Stimulated activated CD4-positive, alpha-beta T cell treated with anti-CD3 and anti-CD28 coated beads, Interleukin-12 subunit alpha, Interleukin-12 subunit beta, amount 100 ng/mL, for 48 hours (primary cell): ENCODE measurements at places on chromosomes 3 and 15.

GRCh38 chr3:178480274-178480673, 56.0 kb upstream of the KCNMB2 start:
- DNase-seq: no peak

- no peak for DNase-seq
These were observed 495.6 kb downstream of the LPP start for GRCh38 chr3:188649521-188649920.

GRCh38 chr15:40443255-40443654, 2.5 kb downstream of the BAHD1 start:
- DNase-seq: no peak

DNA sequence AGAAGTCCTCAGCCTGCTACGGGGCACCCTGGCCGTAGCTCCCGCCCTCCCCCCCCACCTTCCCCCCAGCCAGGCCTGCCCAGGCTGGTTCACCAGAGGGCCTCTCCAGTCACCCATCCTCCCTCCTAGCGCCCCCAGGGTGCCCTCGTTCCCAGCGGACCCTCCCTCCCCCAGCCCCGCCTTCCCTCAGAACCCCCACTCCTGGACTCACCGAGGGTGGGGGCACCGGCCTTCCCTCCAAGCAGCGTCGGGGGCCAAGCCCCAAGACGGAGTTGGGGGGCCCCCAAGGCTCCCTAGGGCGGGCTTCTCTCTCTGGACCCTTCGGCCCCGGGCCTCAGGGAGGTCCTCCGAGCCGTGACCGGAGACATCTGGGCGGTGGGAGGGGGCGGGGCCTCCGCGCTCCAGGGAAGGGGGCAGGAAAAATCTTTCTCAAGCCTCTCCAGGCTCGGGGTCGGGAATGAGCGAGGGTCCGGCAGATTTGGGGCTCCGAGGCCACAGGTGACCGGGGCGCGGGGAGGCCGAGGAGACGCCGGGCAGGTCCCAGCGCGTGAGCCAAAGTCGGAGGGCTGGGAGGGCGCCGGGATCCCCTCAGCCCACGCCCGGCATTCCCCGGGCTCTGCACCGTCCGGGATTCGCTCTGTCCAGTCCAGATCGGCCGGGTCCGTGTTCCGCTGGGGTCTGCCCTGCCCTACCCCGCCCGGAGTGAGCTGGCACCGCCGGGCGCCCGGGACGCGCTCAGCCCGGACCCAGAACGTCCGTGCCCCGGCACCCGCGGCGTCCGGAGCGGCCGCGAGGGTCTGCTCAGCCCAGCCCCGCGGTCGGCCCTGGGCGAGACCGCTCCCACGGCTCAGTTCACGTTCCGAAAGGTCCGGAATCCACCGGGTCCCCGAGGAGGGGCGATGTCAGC, 999 bp downstream of the INSYN1 start:
- no peak for DNase-seq

DNA sequence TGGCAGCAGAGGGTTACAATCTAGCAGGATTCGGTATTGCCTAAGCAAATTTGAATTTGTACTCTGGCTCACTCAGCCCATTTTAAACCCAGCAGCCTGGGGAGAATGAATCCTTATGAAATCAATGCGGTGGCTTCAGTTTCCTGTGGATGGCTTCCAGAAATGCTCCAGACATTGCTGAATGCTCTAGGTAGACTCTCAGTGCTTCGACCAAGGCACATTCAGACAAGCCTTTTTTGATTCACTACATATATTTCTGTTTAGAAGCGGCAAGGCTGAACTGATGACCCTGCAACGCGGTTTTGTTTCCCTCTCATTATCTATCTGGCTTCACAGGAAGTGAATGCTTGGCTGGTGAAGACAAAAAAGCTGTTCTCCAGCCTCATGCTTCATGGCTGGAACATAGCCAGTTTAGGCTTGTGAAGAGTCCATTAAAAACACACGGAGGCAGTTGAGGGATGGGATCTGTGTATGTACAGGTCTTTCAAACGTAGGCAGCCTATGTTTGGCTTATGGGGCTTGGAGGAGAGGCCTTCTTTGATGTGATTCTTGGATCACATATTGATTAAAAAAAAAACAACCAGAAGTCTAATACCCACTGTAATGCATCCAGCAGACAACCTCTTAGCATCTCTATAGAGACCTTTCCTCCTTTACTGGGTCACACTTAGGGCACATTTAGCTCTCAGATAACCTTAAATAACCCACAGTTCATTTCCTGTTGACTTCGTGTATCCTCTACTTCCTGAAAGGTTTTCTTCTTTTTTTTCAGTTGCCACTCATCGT, 400.2 kb upstream of the TBL1XR1 start:
- DNase-seq: no peak

- DNase-seq: no peak
These were observed 65.8 kb downstream of the CADPS start for GRCh38 chr3:62809369-62809768.

- no peak for DNase-seq
These were observed 442.5 kb downstream of the EPHB1 start for GRCh38 chr3:135237371-135238143.

DNA sequence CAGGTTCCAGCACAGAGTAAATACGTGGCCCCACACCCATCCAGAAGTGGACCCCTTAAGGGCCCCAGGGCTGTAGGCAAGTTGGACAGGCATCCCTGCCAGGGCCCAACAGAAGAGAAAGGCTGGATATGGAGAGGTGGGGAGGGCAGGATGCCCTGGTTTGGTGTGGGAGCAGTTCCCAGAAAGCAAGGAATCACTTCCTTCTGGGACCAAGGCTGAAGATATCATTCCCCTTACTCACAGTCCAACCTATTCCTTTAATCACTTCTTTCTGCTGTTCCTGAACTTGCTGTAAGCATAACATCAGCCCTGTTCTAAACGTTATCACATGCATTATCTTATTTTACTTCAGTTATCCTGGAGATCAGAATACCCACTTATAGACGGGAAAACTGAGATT, 6.1 kb upstream of the MESP2 start:
- DNase-seq: no peak

- no peak for DNase-seq
These were observed 165.5 kb downstream of the FBLN2 start for GRCh38 chr3:13714251-13714916.

- DNase-seq: no peak
These were observed 4.7 kb downstream of the SLC9A9 start for GRCh38 chr3:143843587-143843986.

- DNase-seq: no peak
These were observed 99.5 kb downstream of the ATG7 start for GRCh38 chr3:11371747-11372146.

DNA sequence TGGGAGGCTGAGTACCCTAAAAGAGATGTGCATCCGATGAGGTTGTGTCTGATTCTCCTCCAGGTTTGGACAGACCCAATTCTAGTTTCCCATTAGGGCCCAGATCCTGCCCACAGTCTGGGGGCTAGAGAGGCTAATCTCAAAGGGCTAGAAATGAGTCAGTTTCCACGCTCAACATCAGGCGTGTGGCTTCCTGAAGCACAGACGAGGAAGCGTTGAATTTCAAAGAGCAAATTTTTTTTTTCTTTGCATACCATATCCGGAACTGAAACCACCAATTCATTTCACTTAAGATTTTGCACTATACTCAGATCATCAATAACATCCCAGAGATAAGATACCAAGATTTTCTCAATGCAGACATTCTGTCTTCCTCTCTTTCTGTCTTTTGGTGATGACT, 173.8 kb upstream of the BCL6 start:
- DNase-seq: peak; percentile 50

DNA sequence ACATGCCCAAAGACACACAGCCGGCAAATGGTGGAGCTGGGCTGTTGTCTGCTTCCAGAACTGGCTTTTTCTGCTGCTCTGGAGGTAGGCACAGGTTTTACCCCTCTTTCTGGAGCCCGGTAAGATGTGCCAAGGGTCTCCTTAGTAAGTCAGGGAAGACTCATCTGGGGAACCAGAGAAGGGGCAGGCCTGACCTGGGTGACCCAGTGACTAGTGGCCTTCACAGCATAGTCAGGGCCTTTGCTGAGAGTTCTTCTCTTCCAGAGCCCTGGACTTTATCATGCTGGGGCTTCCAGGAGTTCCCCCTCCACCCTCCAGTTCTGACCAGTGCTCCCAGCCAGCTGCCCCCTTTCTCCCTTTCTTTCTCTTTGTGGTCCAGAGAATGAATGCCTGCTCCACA, 3.2 kb downstream of the CD276 start:
- DNase-seq: no peak

DNA sequence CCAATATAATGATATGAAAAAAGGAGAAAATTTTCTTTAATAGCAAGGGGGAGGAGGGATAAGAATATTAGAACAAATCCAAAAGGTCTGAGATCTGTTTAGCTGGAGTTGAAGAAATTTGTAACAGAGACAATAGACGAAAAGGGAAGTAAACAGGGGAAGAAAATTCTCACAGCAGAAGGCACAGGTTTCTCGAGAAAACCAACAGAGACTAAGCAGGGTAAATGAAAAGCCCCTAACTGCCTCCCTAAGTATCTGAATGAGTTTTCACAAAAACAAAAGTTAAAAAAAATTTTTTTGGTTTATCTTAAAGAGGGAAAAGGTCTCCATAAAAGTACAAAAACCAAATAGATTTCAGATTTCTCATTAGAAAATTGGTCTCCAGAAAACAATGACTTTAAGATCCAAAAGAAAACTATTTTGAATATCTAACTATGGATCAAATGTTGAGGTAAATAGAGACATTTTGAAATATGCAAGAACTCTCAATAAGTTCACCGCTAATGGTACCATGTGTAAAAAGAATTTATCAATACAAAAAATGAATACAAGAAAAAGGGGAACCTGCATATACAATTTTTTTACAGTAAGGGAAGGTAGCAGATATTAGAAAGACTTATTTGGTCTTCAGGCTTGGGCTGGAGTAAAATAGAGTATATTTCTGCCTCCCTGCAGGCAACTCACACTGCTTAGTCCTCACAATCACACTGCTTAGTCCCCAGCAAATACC, 23.9 kb upstream of the NEK10 start:
- DNase-seq: no peak

GRCh38 chr3:194384569-194385001, 14.5 kb downstream of the GP5 start:
- DNase-seq: no peak

DNA sequence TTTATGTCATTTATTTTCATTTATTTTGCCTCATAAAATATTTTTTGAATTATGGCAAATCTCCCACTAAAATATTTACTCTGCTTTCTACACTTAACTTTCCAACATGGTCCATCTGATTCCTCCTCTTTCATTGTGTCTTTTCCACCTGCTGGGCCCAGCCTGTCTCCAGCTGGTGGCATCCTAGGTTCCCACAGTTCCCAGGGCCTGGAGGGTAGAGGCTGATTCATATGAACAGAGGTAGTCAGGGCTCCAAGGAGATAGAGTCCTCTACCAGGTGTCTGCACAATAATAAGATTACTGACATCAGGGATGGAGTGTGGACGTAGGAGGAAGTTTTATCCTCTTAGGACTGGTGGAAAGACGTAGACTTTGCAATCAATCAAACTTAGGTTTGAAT, 14.3 kb downstream of the ZBTB38 start:
- no peak for DNase-seq

DNA sequence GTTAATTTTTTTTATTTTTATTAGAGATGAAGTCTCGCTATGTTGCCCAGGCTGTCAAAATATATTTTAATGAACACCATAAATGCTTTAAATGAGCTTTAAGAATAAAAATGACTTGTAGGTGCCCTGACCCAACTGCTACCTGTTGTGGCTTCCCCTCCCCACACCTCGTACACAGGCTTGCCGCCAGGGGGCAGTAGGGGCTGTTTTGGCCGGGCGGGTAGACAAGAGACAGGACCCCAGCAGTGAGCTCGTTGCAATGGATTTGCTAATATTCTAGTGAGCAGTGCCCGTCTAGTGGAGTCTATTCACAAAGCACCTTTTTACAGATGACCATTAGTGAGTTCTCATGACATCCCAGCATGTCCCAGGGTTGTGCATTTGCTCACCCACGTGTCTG, 418.1 kb downstream of the OCA2 start:
- peak; percentile 5 for DNase-seq

- DNase-seq: no peak
These were observed 16.4 kb downstream of the CCDC12 start for GRCh38 chr3:46960081-46960701.

DNA sequence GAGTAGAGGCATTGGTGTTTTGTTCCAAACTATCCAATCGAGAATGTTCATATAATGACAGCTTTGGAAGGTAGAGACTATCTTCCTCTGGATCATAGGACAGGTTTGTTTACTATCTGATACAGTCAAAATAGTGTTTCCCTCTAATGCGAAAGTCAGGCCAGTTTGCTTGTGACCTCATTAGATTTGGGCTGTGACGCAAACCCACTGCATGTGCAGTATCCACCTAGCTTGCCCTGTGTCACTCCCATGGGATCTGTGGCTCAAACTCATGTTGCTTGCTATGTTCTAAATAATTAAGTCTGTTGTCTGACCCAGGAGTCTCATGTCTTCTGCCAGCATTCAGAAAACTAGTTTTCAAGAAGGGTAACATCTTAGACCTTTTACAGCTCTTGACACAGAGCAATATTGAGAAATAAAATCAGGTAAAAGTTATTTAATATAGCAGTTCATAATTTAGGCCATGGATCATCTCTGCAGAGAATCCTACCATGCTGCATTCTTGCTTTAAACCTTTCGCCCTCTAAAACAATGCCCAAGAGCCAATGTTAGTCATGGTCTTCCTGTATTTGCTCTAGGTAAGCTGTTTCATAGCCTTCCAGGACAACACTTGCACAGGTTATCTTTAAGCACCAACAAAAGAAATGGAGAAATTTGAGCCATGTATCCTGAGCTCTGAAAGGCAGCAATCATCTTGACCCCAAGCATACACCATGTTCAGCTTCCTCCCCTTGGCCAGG, 26.4 kb downstream of the NIT2 start:
- DNase-seq: no peak

DNA sequence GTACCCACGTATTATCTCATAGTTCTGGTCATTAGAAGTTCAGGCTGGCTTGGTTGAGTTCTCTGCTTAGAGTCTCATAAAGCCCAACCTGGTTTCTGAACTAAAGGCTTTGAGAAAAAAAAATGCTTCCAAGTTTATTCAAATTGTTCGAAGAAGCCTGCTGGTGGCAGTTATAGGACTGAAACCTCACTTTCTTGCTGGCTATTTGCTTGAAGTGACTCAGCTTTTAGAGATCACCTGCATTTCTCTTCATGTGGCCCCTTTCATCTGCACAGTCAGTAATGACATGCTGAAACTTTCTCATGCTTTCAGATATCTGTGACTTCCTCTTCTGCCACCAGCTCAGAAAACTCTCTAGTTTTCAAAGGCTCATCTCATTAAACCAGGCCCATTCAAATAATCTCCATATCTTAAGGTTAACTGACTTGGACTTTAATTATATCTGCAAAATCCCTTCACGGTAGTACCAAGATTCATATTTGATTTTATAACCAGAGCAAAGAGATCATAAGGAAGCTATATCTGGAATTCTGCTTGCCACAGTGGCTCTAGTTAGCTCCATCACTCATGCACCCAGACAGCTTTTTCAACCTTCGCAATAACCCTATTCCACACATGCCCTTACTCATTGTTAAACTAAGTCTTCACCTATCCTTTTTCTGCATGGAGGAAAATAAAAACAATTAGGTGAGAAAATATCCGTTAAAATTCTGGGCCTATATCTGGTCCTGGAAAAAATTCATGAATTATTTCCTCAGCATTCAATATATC, 433.8 kb upstream of the CBLB start:
- no peak for DNase-seq
